ENCODE measurements at places on chromosomes 4 and X.
A peak's percentile ranks its signal among the peaks of the same experiment; 100 is the strongest.

DNA sequence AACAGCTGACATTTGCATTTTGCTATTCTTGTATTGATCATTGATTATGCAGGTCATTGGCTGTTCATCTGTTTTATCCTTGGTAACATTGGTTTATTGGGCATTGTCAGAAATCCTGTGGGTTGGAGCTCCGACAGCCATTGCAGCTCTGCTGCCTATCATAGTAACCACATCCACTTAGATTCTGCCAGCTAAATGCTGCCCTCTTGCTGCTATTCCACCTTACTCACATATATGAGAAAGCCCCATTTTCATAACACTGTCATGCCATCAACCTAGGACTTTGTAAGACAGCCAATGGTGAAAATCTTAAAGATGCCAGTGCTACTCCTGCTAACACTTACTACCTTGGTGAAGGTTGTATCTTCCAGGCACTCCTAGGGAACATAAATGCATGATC, 187.3 kb upstream of the CXCL13 start:
- no peak for DNase-seq

DNA sequence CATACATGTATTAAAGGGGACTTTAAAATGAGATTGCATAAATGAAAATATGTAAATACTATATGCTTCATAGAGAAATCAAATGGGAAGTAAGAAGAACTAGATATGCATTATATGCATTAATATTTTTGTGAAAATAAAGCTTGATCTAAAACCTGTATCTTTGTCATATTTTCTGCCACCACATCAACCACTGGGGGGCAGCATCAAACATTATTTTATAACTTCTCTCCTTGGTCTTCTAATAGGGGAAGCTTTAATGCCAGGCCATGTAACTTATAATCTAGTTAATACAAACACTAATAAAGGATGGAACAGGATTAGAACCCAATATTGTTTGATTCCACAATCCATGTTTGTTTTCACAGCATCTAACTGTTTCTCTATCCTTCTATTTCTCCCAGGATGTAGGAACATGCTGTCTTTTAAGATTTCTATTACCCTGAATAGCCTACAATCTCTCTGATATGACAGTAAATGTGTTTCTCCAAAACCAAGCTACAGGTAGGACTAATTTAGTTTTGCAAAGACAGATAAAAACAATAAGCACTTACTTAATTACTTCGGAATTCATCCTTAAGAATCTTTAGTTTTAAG, 10.0 kb downstream of the QRFPR start:
- DNase-seq, result peak; percentile 37

DNA sequence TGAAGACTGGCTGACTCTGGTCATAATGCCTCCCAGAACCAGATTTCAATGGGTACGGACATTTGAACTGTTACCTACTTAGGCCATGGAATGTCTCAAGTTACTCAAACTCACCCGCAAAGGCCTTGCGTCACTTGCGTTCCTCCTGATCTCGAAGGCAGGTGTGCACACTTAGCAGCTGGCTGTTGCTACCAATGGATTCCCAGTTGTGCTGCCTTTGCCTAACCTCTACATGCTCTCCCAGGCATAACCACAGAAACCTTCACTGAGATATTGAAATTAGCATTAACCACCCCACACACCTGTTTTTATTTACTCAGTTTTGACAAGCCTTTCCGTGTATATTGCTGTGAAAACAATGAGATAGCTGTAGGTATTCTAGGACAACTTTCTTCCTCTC, 2.8 kb downstream of the ERVMER34-1 start:
- no peak for DNase-seq

GRCh38 chrX:153491351-153491914, 3.3 kb upstream of the BGN start:
- no peak for DNase-seq

DNA sequence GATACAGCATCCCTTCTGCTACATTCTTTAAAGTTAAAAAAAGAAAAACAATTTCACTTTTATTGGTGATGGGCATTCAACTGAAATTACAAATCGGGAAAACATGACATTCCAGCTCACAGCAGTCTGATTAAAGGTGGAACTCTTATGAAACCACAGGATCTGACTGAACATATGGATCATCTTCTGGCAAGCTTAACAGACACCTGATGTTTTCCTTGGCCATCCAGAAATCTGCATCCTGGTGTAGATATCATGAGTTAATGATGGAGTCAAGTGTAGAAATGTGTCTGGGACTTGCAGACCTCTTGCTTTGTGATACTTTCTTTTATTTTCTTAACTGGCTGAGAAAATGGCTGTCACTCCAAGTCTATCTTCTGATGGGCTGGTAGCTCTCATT, 167.9 kb downstream of the CBR4 start:
- DNase-seq, result no peak

- DNase-seq, result no peak
These were observed 26.7 kb downstream of the ANKRD50 start for GRCh38 chr4:124685851-124686250.

GRCh38 chr4:88933414-88934160, 123.4 kb downstream of the FAM13A start:
- no peak for DNase-seq

GRCh38 chr4:108919226-108919893, 156.5 kb upstream of the ETNPPL start:
- DNase-seq, result no peak

- DNase-seq, result peak; percentile 5
These were observed 233.6 kb downstream of the ZNF674 start for GRCh38 chrX:46311581-46312120.

GRCh38 chr4:179692222-179692621, 2250.0 kb upstream of the AGA start:
- no peak for DNase-seq

DNA sequence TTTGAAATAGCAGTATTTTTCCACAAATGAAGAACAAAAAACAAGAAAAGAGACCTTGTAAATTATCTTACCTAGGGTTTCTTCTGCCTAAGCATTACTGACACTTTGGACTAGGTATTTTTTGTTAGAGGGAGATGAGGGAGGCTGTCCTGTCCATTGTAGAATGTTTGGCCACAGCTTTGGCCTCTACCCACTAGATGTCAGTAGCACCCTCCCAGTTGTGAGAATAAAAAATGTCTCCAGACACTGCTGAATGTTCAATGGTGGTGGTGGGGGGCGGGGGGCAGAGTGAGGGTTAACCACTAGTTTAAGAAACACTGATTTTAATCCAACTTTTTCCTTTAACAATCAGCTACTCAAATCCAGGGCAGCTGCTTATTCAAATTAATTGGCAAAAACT, 25.8 kb downstream of the OTUD4 start:
- peak; percentile 35 for DNase-seq

DNA sequence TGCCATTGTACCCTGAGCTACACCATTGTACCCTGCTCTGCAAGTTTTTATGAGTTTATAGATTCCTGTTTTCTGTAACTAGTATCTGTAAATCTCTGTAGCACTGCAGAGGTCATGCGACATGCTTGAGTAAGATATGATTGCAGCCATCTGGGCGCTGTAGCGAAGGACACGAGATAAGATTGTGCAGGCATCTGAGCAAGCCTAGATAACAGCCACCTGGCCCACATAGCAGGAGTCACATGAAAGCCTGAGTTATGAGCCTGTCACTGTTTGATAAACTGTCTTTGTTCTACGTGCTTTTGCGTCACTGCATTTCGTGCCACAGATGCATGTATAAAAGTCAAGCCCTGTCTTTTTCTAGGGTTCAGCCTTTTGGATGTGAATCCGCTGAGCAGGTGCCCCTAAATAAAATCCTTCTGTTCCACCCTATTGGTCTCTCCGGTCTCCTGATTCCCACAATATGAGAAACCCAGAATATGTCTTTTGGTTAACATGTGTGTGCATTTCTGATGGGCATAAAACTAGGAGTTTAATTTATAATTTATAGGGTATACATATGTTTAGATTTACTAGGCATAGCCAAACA, 327.6 kb upstream of the MAOA start:
- no peak for DNase-seq

GRCh38 chr4:23877758-23878229, 12.1 kb downstream of the PPARGC1A start:
- DNase-seq, result peak; percentile 19
